ENCODE measurements at places on chromosomes 2 and 18. TPM values are rescaled to one million over a fixed set of nuclear protein-coding genes. Genes with fewer than 3 reads are reported as not detected.

DNA sequence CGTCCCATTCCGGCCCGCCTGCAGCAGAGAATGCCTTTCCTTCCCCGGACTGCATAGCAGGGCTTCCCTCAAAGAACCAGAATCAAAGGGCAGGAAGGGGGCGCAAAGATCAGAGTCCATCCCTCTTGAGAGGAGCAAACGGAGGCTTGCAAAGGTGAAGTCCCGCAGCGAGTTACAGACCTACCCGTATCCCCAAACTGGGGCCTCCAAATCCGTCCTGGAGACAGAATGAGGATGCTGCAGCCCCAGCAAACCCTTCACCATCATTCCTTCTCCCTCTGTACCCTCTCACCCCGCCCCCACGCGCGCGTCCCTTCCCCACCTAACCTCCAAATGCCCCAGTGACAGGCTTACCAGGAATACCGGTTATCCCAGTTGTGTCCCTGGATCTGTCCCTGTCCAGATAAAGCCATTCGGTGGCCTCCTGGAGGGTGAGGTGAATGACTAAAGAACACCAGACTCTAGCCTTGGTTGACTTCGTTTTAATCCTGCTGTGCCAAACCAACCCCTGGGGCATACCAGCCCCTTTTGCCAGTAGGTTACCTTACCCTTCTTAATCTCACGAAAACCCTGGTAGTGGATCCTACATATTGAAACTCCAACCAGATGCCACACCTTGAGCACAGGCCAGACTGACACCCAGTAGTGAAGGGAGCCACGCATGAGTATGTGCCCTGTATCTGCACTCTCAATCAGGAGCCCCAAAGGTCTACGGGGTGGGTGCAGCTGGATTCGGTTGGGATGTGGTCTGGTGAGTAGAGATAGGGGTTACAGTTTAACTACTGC is 961 bp upstream of the SLC40A1 start:
- H3K27me3 ChIP-seq = no peaks in the 10 kb centered on the region
- H3K4me3 ChIP-seq = peak overlapping the region; percentile 75

GRCh38 chr2:240604291-240604938 is 17.9 kb downstream of the CAPN10 start:
- no peak overlapping the region for H3K27ac ChIP-seq
- peaks cover 10% of the 10 kb centered on the region for H3K36me3 ChIP-seq
- no peak overlapping the region for H3K4me3 ChIP-seq
- peaks cover 10% of the 10 kb centered on the region for H3K4me1 ChIP-seq
- DNase-seq = peak; percentile 89

GRCh38 chr2:194424683-194425209 is 1232.3 kb upstream of the SLC39A10 start:
- no peaks in the 10 kb centered on the region for H3K4me1 ChIP-seq
- no peak for DNase-seq
- no peaks in the 10 kb centered on the region for H3K36me3 ChIP-seq

DNA sequence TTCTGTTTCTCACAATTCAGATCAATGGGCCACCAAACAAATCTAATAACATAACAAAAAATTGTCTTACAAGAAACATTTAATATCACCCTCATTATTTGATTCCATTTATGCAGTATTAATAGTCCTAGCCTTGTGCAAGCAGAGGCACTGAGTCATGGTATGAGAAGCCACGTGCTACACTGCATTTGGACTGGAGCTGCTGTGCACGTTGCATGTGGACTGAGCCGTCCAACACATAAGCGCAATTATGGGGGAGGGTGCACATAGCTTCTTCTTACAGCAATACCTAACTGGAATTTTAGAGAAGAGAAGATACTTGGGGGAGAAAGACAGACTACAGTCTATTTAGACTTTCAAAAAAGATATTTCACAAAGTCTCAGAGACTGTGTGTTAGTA is 329.6 kb upstream of the ID2 start:
- no peaks in the 10 kb centered on the region for H3K27me3 ChIP-seq
- H3K4me1 ChIP-seq = no peaks in the 10 kb centered on the region
- H3K4me3 ChIP-seq = no peak overlapping the region
- no peak for DNase-seq
- no peaks in the 10 kb centered on the region for H3K36me3 ChIP-seq
- H3K27ac ChIP-seq = no peak overlapping the region

ICOS gene
- 3.0 TPM for total RNA-seq

GRCh38 chr2:191295088-191295487 is 49.9 kb downstream of the MYO1B start:
- no peaks in the 10 kb centered on the region for H3K36me3 ChIP-seq
- DNase-seq = no peak
- peaks cover 43% of the 10 kb centered on the region for H3K4me1 ChIP-seq
- H3K27me3 ChIP-seq = no peaks in the 10 kb centered on the region

LMAN1 gene
- 62.7 TPM for total RNA-seq

GRCh38 chr18:64785686-64786085 is 636.8 kb upstream of the LINC00305 start:
- no peaks in the 10 kb centered on the region for H3K36me3 ChIP-seq
- no peak for DNase-seq
- H3K27me3 ChIP-seq = no peaks in the 10 kb centered on the region
- H3K4me3 ChIP-seq = no peak overlapping the region
- H3K27ac ChIP-seq = no peak overlapping the region

CD302 gene
- total RNA-seq = 100 TPM

DNA sequence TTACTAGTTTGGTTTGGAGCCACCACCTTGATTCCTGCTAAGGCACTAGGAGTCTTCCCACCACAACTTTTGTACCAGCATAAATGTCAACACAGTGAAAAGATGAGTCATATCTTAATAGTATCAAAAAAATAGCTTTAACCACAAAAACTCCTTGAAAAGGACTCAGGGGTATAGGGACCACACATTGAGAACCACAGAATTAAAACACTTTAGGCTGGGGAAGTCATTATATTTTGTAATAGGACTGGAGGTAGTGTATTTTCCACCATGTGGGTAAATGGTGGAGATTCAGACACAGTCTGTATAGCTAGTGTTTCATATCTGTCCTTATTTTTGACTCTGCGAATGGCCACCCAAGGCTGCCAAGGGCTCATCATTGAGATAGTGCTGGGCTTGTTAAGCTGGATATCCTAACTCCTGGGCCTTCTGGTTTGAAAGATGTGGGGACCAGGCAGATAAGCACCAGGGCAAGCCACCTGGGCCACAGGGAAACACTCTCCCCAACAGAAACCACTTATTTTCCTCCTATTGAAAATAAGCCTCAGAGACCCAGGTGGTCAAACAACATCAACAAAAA is 19.1 kb upstream of the FHL2 start:
- H3K27ac ChIP-seq = no peak overlapping the region
- H3K36me3 ChIP-seq = no peaks in the 10 kb centered on the region
- no peaks in the 10 kb centered on the region for H3K27me3 ChIP-seq
- DNase-seq = no peak
- no peaks in the 10 kb centered on the region for H3K4me1 ChIP-seq

EFR3B gene
- total RNA-seq = 9.0 TPM

TEX261 gene
- total RNA-seq = 71.3 TPM

DNA sequence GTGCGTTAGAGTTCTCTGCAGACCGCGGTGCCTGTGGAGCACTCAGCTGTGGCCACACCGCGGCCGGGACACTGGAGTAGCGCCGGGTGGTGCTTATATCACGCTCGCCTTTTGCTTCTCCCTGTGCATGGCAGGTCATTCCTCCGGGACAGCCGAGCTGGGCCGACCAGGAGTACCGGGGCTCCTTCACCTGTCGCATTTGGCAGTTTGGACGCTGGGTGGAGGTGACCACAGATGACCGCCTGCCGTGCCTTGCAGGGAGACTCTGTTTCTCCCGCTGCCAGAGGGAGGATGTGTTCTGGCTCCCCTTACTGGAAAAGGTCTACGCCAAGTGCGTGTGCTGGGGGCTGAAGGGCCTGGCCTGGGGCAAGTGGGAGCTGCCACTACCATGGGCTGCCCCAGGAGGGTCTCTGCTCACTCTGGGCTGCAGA is 4.2 kb downstream of the CAPN10 start:
- H3K4me1 ChIP-seq = peaks cover 15% of the 10 kb centered on the region
- H3K36me3 ChIP-seq = peaks cover 60% of the 10 kb centered on the region
- H3K27ac ChIP-seq = no peak overlapping the region
- H3K4me3 ChIP-seq = no peak overlapping the region
